ENCODE measurements at places on chromosomes 6 and 20. TPM values are rescaled to one million over a fixed set of nuclear protein-coding genes. Genes with fewer than 3 reads are reported as not detected.

DNA sequence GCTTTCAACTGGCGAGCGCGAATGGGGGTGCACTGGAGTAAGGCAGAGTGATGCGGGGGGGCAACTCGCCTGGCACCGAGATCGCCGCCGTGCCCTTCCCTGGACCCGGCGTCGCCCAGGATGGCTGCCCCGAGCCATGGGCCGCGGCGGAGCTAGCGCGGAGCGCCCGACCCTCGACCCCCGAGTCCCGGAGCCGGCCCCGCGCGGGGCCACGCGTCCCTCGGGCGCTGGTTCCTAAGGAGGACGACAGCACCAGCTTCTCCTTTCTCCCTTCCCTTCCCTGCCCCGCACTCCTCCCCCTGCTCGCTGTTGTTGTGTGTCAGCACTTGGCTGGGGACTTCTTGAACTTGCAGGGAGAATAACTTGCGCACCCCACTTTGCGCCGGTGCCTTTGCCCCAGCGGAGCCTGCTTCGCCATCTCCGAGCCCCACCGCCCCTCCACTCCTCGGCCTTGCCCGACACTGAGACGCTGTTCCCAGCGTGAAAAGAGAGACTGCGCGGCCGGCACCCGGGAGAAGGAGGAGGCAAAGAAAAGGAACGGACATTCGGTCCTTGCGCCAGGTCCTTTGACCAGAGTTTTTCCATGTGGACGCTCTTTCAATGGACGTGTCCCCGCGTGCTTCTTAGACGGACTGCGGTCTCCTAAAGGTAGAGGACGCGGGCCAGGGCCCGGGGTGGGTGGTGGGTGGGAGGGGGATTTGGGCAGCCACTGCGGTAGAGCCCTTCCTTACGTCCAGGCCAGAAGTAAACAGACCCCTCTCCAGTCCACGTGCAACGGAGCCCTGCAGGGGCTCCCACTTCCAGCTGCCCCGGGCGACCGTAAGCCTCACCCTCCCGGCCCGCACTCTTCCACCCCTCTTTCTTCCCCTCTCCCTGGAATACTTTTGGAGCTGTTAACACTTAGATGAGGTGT lies 998 bp downstream of the BMP2 start:
- H3K4me3 ChIP-seq = peak overlapping the region; percentile 65
- DNase-seq = peak; percentile 43
- peaks cover 11% of the 10 kb centered on the region for H3K4me1 ChIP-seq
- H3K36me3 ChIP-seq = peaks cover 8% of the 10 kb centered on the region

GRCh38 chr6:104579310-104579863 lies 280.3 kb downstream of the HACE1 start:
- no peak for DNase-seq
- no peak overlapping the region for H3K4me3 ChIP-seq
- no peaks in the 10 kb centered on the region for H3K27me3 ChIP-seq
- no peaks in the 10 kb centered on the region for H3K4me1 ChIP-seq

DNA sequence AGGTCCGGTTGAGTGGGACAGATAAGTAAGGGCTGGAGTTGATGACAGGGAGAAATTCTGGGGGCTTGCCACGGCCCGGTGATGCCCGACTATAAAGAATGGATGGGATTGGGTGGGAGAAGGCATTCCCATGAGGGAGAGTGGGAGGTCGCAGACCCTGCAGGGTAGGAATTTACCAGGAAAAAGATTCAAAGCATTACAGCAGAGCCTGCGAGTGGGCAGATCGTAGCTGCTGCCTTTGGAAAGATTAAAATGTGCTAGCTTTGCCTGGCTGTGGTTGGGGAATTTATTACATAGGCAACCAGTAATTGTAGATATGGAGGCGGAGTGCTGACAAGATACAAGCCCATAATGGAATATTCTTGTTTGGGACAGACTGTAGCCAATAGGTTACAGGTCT lies 49.5 kb downstream of the KDM1B start:
- H3K36me3 ChIP-seq = peaks cover 6% of the 10 kb centered on the region
- no peak for DNase-seq
- peaks cover 2% of the 10 kb centered on the region for H3K4me1 ChIP-seq
- no peak overlapping the region for H3K27ac ChIP-seq
- H3K27me3 ChIP-seq = no peaks in the 10 kb centered on the region
- no peak overlapping the region for H3K4me3 ChIP-seq

DNA sequence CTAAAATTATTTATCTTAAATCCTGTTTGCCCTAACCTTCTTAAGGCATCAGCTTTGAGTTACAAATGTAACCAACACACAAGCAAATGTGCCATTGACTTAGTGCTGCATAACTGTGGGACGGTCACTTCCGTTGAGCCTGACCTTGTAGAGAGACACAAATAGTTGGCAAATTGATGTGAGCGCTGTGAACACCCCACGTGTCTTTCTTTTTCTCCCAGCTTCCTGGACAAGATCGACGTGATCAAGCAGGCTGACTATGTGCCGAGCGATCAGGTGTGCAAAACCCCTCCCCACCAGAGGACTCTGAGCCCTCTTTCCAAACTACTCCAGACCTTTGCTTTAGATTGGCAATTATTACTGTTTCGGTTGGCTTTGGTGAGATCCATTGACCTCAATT lies 56.4 kb downstream of the GNAS start:
- peaks cover 62% of the 10 kb centered on the region for H3K36me3 ChIP-seq
- DNase-seq = no peak
- H3K4me3 ChIP-seq = no peak overlapping the region

GRCh38 chr6:41271901-41272395 lies 14.5 kb downstream of the TREM1 start:
- H3K4me1 ChIP-seq = no peaks in the 10 kb centered on the region
- no peak overlapping the region for H3K4me3 ChIP-seq
- no peak for DNase-seq
- no peaks in the 10 kb centered on the region for H3K27me3 ChIP-seq

Gene PTCRA
- not detected for total RNA-seq

Gene WFDC10B
- not detected for total RNA-seq

Gene SLC22A7
- total RNA-seq = not detected

Gene C20orf144
- total RNA-seq = 0.26 TPM
